Activated T-cell treated with anti-CD3 and anti-CD28 coated beads, Interleukin-2, amount 50 U/mL, for 72 hours (primary cell): ENCODE measurements at places on chromosomes 11 and 22. TPM values are rescaled to one million over a fixed set of nuclear protein-coding genes. Genes with fewer than 3 reads are reported as not detected.
A peak's percentile ranks its signal among the peaks of the same experiment; 100 is the strongest.

Gene MUC15
- not detected for total RNA-seq

- peak; percentile 28 for DNase-seq
These were observed 263.0 kb downstream of the OPCML start for GRCh38 chr11:133269267-133269666.

DNA sequence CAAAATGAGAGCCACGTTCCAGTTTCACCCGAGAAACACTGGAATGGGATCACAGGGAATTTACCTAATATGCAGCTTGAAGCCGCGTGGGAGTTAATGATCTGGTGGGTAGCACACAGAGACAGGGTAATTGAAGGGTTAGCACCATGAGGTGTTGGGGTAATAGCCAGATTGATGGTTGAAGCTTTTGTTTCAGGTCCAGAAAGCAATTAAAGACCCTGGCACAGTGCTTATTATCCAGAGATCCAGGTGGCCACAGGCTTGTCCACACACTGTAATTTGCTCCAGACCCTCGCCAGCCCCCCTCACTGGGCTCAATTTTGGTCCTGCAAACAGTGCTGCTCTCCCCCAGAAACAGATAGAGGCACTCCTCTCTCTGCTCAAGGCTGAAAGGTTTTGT lies 282.5 kb upstream of the ISX start:
- DNase-seq: no peak

Gene RAB3IL1
- total RNA-seq: 0.34 TPM

Gene LIF
- total RNA-seq: 71.3 TPM

Gene CCDC87
- 0.10 TPM for total RNA-seq

Gene OR10D3
- not detected for total RNA-seq

GRCh38 chr11:69298267-69299022 lies 4.5 kb downstream of the MYEOV start:
- peak; percentile 40 for DNase-seq

GRCh38 chr11:131458421-131458820 lies 88.0 kb downstream of the NTM start:
- no peak for DNase-seq

- no peak for DNase-seq
These were observed 7.5 kb downstream of the ROBO4 start for GRCh38 chr11:124890151-124890550.

Gene FGF19
- 0.10 TPM for total RNA-seq

DNA sequence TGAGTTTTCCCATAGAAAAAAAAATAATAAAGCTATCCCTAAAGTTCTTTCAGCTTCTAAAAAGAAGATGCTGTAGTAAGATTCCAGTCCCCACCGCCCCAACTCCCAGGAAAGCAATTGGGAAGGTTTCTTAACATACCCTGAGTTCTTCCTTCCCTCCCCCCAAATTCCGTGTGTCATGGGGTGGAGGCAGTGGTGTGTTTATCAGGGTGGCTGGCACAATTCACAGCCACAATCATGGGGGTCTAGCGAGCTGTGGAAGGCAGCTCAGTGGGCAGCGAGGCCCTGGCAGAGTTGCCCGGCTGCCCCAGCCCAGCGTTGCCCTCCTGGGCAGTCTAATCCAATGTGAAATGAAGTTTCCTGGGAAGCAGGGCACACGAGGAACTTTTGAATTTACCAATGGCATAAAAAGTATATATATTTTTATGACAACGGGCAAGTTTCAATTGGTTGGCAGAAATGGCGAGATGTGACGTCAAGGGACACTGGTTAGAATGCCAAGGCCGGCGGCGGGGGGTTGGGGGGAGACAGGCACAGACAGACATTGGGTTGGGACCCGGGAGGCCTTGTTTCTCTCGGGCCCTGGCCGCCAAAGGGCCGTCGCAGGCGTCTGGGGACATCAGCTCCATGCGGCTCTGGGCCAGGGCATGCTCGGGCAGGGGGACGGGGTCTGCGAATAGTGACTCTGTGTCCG lies 80.7 kb upstream of the PPARA start:
- peak; percentile 41 for DNase-seq
